Stimulated activated CD8-positive, alpha-beta memory T cell treated with anti-CD3 and anti-CD28 coated beads, Interleukin-15, amount 100 ng/mL, for 24 hours (primary cell): ENCODE measurements at places on chromosomes 4 and X.

DNA sequence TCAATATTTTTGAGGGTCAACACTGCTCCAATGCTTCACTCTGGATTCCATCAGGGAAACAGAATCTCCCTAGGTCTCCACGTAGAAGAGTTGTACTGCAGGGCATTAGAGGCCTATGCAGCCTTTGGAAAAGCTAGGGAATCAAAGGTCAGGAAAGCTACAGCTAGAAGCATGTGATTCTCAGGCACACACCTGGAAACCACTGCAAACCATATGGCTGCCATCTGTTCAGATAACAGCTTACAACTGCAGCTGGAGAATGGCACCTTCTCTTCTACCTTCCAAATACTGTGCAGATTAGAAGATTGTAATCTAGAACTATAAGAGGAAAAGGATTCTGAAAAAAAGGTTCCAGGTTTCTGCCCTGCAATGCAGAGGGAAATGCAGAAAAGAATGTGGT is 60.6 kb downstream of the BTC start:
- DNase-seq, result no peak

DNA sequence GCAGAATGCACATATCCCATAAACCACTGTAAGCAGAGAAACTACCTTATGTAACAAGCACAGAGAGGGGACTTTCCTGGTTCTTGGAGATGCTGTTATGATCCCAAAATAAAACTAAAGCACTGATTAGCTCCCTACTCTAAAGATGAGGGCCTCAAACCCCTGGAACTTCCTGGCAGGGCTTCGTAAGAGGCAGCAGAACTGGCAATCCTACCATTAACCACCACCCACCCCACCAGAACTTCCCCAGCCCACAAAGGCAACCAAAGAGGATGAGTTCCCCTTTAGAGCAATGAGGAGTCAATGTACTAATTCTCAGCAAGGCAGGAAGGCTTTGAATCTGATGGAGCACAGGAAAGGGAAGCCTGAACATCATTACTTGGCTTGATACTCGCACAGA is 436.5 kb upstream of the FRG1 start:
- DNase-seq, result no peak

DNA sequence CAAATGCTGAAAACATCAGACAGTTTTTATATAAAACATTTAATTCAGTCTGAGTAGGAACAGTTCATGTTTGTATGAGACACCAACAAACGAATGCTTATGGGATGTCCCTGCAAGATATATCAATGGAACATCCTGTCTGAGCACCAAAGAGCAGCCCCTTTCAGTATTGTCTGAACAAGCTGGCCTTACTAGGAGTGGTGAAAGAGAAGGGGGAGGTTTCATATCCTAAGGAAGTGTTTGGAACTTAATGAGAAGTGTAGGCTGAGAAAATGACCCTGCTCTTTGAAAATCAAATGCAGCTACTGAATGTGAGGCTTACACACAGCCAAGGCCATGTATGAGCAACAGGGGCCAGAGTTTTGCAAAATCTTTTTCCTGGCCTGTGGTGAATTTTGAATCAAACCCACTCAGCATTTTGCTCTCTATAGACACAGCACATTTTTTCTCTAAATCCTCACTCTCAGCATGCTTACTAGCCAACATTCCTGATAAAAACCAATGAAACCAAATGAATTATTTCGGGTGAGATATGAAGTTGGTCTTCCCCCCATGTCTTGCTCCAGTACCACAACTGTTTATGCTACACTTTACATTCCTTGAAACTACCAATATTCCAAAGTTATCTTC is 119.4 kb downstream of the LUZP4 start:
- DNase-seq, result no peak

DNA sequence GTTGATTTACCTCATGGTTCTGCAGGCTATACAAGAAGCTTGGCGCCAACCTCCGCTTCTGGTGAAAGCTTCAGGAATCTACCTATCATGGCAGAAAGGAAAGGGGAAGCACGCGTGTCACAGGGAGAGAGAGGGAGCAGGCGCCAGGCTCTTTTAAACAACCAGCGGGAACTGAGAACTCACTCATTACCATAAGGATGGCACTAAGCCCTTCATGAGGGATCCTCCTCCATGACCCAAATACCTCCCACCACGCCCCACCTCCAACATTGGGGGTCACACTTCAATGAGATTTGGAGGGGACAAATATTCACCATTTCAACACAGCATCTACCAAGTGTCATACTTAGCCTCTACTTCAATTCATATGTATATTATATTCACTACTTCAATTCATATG is 18.8 kb upstream of the TBC1D8B start:
- no peak for DNase-seq

- no peak for DNase-seq
Observed at GRCh38 chr4:40200875-40201801, 4.3 kb downstream of the RHOH start.

- no peak for DNase-seq
Observed at GRCh38 chrX:68932611-68933010, 103.8 kb downstream of the EFNB1 start.

- no peak for DNase-seq
Observed at GRCh38 chrX:17788439-17788838, 51.1 kb downstream of the SCML1 start.

GRCh38 chrX:790041-790506 is 159.5 kb downstream of the SHOX start:
- no peak for DNase-seq
